ENCODE measurements at places on chromosomes 5 and 9. TPM values are rescaled to one million over a fixed set of nuclear protein-coding genes. Genes with fewer than 3 reads are reported as not detected.
A peak's percentile ranks its signal among the peaks of the same experiment; 100 is the strongest.

Gene SVEP1
- 0.05 TPM for total RNA-seq

Gene REXO4
- 16.2 TPM for total RNA-seq

GRCh38 chr5:157193699-157194424 is 13.2 kb downstream of the ITK start:
- no peak for DNase-seq

GRCh38 chr9:5382479-5382878 is 42.8 kb upstream of the RLN1 start:
- no peak for DNase-seq

Gene FOXD4L5
- not detected for total RNA-seq

Gene SAPCD2
- total RNA-seq: 36.3 TPM

DNA sequence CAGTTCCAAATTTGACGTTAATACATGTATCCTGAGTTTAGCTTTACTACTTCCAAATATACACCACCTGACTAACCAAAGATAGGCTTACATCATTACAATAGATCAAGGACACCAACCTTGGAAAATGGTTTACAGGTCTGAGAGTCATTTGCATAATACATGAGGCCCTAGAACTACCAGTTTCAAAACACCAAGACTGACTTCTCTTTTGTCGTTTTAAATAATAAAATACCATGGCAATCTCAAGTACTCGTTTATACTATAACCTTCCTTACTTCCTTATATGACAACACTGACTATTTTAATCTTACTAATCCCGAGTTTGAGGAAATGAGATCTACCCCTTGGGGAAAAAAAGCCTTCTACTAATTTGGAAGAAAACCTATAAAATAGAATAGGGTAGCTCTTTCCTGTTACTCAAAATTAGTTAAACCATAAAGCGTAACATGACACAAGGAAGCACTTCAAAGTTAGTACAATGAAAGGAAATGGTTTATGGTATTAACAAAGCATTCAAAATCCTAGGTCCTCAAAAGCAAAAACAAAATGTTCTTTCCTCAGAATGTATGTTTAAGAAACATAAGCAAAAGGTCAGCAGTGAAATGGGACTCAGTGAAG is 42.1 kb downstream of the UBQLN1 start:
- peak; percentile 75 for DNase-seq

Gene NEUROG1
- not detected for total RNA-seq

GRCh38 chr5:51559339-51559738 is 176.1 kb downstream of the ISL1 start:
- no peak for DNase-seq

DNA sequence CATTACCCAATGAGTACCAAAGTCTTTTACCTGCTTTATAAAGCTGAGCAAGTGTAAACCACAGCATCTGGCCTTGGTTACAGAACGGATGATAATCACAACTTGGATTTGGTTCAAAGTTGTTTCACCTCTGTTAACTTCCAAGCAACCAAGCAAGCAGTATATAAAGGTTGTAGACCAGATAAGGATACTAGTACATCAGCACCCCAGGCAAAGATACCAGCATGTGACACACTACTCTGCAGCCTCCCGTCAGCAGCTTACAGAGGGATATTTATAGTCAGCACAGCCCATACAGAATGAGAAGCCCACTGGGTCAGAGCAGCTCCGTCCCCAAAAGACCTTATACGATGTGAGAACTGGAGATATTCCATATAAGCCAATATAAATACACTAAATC is 193.3 kb downstream of the SMARCA2 start:
- no peak for DNase-seq

Gene PCDHGA8
- 1.4 TPM for total RNA-seq

Gene TIMD4
- total RNA-seq: not detected

- DNase-seq: no peak
These were observed 5.2 kb downstream of the GM2A start for GRCh38 chr5:151258201-151258611.

Gene FAM151B
- total RNA-seq: 2.6 TPM

- no peak for DNase-seq
These were observed 11.9 kb upstream of the OR13C8 start for GRCh38 chr9:104556830-104557634.

GRCh38 chr9:20189871-20190270 is 401.0 kb upstream of the SLC24A2 start:
- DNase-seq: no peak

DNA sequence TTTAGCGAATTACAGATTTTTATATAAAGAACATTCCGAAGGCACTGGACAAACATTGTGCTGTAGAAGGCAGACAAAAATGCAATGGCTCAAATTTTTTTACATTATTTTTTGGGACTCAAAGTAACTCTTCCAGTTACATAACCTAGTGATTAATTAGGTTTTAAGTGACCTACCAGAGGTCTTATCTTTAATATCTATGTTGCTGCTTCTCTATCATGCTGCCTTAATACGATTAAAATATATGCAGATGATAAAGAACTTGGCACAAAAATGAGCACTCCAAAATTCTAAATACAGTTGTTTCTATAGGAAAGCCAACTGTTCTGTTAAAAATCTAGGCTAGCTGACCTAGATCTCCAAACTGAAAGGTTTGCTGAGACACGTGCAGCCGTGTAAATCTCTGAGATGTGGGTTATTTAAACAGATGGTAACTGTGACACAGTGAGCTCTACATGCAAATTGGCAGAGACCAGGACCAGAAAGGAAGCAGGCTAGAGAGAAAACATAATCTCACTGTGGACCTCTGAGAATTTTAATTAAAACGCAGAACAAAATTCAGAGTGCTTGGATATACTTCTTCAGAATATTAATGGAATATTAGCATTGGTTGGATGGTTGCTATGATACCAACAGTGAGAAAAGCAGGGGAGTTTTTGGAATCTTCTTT is 56.2 kb downstream of the CAMK4 start:
- no peak for DNase-seq

Gene PCDHA1
- 0.17 TPM for total RNA-seq

DNA sequence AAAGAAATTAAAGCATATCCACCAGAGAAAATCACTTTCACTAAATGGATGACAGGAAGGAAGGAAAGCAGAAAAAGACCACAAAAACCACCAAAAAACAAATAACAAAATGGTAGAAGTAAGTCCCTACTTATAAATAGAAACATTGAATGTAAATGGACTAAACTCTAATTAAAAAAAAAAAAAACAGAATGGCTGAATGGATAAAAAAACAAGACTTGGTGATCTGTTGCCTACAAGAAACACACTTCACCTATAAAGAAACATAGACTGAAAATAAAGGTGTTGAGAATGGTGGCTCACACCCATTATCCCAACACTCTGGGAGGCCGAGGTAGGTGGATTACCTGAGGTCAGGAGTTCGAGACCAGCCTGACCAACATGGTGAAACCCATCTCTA is 122.9 kb downstream of the HMHB1 start:
- no peak for DNase-seq

Gene STING1
- total RNA-seq: 69.6 TPM

GRCh38 chr5:172358345-172358744 is 74.8 kb upstream of the UBTD2 start:
- no peak for DNase-seq

DNA sequence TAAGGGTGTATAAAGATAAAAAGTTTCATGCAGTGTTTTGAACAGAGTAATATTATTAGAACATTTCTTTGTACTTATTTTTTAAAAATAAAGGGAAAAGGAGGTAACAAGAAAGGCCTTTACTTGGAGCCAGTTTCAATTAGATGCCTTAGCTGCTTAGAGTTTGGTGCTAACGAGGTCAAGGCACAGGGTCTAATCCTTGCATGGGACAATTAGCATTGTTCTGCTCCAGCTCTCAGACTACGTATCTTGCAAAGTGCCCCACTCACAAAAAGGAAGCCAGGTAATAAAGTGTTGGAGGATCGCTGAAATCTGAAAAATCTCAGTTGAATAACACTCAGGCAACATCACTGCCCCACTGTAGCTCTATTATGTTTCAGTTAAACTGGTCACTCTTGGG is 2011.3 kb downstream of the EFNA5 start:
- DNase-seq: no peak

GRCh38 chr9:137305060-137305797 is 3.2 kb upstream of the NRARP start:
- DNase-seq: peak; percentile 93
